ACHN (cell line): ENCODE measurements at places on chromosomes 3 and 15.

- no peak for DNase-seq
These were observed 181.8 kb downstream of the RYR3 start for GRCh38 chr15:33492434-33493052.

GRCh38 chr15:59420108-59420507 lies 17.9 kb upstream of the FAM81A start:
- DNase-seq, result no peak

DNA sequence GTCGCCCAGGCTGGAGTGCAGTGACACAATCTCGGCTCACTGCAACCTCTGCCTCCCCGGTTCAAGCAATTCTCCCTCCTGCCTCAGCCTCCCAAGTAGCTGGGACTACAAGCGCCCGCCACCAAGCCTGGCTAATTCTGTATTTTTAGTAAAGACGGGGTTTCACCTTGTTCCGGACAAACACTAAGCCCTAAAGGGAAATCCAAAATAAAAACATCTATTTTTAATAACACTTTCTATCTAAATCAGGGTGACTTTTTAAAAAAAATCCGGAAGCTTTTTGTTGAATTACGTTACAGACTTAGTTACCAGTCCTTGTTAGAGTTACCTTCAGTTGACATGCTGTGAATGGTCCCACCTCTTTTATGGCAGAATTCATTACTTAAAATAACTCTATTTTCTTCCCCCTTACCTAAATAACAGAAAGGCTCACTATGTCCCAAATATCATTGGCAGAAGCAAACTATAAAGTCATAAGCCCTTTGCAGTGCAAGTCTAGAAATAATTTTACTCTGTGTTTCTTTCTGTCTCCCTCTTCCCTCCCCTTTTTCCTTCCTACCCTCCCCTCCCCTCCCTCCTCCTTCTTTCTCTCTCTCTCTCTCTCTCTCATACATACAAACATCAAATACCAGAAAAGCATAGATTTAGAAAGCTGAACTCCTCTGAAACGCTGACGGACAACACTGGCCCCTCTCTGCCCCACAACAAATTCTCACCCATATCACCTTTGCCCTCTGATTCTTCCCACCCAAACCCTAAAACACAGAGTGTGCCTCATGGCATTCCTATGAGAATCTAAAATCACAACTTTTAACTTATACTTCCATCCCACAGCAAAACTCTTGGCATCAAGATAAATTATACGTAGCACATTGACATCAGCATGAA lies 18.3 kb downstream of the THBS1 start:
- peak; percentile 36 for DNase-seq

GRCh38 chr3:196789885-196790359 lies 50.3 kb downstream of the PAK2 start:
- DNase-seq, result no peak

- no peak for DNase-seq
These were observed 71.1 kb downstream of the MRPL46 start for GRCh38 chr15:88395872-88396781.

DNA sequence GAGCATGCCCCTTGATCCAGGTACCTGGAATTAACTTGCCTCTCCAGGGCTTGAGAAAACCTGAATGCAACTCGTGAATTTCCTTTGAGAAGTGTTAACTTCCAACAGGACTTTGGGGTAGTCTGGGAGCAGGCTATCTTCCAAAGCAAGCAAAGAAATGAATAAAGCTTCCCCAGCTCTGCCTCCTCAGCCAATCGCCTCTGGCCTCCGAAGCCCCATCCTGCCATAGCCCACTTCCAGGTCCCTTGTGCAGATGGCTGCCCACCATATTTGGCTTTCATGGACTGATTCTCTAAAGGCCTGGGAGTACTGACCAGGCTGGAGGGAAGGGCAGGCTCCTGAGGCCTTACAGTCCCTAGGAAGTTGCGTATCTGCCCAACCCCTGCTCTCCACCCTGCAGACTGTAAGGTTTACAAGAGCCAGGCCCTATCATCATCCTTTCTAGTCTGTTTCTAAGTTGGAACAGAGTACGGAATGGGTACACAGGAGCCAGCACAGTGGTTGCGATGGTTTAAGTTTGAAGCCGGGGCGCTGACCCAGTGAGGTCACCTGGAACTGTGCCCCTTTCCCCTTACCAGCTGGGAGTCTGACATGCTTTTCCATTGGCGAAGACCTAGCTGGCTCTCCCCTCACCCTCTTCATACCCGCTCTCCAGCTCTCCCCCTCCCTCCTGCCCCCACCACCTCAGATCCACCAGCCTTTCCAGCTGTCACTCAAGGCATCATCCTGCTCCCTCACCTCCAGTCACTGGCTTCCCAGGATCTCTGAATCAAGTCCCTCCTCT lies 1.1 kb upstream of the PML start:
- no peak for DNase-seq

- no peak for DNase-seq
These were observed 21.0 kb upstream of the LIMD1 start for GRCh38 chr3:45573591-45573990.

DNA sequence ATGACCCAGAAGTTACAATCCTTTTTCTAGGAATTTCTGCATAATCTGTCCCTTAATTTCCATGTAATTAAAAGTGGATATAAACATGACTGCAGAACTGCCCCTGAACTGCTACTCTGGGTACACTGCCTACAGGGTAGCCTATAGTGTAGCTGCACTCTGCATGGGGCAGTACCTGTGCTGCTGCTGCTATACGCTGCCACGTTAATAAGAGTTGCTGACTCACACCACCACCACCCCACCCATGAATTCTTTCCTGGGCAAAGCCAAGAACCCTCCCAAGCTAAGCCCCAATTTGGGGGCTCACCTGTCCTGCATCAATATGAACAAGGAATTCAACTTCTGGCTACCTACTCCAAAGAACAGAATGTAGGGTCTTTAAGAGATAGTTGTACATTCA lies 13.9 kb downstream of the HDGFL3 start:
- no peak for DNase-seq

DNA sequence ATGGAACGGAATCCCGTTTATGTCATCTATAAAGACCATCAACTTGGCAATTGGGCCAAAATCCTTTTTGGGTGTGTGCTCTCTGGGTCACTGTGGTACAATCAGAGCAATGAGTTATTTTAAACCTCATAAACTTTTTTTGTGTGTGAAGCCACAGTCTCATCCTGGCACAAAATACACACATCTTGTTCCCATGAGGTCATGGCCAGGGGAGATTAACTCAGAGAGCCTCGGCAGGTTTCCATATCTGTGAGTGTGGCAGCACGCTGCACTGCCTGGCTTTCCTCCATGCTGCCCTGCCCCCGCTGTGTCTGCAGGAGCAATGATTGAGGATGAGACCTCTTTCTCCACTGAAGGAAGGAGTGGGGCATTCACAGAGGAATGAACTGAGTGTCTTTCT lies 54.0 kb upstream of the DLG1 start:
- no peak for DNase-seq

DNA sequence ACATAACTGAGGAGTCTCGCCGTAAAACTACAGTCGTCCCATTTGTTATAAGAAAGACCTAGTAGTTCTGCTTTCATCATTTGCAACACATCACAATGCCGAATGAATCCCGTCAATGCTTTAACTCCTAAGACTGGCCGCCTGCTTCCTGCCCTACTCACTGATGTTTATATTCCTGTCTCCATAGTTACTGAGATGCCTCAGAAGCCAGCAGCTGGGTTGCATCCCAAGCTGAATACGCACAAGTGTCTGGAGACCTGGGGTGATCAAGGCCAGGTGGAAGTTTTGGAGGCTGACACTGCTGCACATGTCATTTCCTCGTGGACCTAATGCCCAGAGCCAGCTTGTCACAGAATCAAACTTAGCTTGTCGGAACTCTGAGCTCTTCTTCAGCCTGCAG lies 95.2 kb upstream of the UBE2E1 start:
- DNase-seq, result no peak
